ENCODE measurements at places on chromosomes 4 and X.

- no peak for DNase-seq
Measured at GRCh38 chr4:182206916-182207315, 36.3 kb upstream of the TENM3 start.

GRCh38 chr4:88742561-88742960, 44.9 kb upstream of the NAP1L5 start:
- DNase-seq = no peak

GRCh38 chrX:34880656-34881055, 61.9 kb upstream of the FAM47B start:
- DNase-seq = peak; percentile 75

DNA sequence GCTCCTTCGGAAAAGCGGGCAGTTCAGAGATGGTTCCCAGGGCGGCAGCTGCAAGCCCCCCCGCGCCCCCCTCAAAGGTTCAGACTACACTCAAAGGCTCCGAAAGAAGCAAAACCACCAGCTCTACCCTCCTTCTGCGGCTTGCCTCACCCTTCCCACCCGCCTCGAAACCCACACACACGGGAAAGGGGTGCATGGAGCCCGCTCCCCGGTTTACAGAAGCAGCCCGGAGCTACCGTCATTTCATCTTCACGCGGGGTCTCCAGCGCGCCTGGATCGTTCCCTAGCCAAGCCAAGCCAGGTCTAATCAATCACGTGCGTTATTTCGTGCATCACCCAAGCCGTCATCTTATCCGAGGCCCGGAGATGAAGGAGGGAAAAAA, 1.2 kb downstream of the NLGN4X start:
- DNase-seq = peak; percentile 3

DNA sequence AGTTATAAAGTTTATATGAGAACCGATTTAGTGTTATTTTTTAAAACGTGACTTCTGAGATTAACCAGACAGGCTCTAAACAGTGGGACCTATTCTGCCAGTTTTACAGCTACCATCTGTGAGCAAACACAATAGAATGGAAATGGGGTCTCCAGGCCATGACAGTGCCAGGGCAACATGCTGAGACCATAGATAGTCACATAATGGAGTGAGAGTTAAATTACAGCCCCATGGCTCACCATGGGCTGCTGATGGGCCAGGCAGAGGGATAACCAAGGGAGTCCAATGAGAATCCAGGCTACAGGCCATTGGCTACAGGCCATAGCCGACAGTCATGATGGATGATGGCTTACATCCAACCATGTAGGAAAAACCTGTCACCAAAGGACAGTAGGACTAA, 183.5 kb upstream of the NDP start:
- no peak for DNase-seq

GRCh38 chr4:8705161-8706145, 112.9 kb downstream of the CPZ start:
- DNase-seq = no peak

GRCh38 chr4:113699772-113700171, 61.8 kb downstream of the CAMK2D start:
- DNase-seq = no peak

DNA sequence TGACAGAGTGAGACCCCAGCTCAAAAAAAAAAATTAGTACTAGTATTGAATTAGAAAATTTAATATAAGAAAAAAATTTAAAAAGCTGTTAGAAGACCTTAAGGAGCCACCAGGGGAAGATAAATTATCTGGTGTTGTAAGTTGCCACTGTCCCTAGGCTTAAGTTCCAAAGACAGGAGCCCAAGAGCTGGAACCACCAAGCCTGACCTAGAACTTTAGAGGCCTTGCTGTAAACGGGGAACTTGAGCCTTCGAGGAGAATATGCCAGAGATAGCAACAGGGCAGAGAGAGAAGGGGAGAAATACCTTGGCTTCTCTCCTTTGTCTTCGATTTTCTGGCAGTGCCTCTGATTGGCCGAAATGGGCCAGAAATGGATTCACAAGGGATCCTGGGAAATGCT, 8.9 kb downstream of the USP53 start:
- DNase-seq = no peak

DNA sequence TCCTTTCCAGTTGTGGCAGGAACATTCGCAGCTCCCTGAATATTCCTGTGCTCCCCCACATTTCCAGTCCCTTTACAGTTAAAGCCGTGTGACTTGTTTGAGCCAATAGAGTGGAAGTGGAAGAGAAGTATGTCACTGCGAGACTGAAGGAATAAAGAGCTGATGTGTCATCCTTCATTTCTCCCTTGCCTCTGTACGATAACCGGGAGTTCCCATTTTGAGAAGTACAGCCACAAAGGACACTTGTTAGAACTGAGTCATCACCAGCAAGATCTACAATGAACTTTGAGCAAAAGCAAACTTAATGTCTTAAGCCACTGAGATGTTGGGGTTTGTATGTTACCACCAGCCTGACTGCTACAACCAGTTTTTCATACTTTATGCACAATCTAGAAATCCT, 92.3 kb downstream of the SPRY1 start:
- peak; percentile 75 for DNase-seq

DNA sequence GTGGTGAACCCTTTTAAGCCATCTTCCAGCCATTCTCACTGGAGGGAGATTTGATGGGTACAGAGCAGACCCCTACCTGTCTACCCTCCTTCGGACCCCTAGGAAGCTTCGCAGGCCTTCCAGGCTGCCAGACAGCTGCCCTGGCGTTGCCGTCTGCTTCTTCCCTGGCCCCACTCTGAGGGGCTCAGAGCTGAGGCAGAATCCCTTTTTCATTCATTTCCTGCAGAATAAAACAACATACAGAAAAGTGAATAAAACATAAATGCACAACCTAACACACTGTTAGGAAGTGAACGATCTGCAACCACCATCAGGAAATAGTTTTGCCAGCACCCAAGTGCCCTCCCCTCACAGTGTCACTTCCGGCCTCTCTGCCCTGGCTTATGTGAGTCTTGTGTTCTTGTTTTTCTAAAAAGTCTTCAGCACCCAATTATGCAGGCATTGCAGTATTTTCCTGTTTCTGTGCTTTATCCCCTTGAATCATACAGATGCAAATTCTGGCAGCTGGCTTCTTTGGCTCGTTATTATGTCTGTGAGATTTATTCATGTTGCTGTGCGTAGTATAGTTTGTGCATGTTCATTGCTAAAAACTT, 5.6 kb upstream of the ADD1 start:
- DNase-seq = peak; percentile 79

- no peak for DNase-seq
Measured at GRCh38 chr4:174005422-174005821, 278.0 kb downstream of the FBXO8 start.

DNA sequence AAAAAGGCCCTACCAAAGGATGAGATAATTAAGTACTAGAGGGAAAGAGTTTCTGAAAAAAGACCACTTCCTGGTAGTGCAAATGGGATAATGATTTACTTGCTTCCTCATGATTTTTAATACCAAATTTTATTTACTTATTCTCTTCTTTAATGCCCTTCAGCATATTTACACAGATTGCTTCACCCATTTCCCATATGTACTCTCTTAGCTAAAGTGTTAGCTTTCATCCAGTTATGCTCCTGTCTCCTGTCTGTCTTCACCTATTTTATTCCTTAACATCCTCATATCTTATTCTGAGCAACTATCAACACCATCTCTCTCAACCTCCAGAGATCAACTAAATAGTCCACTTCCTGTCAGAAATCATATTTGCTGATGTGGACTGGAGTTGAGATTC, 183.2 kb upstream of the HS3ST1 start:
- no peak for DNase-seq

DNA sequence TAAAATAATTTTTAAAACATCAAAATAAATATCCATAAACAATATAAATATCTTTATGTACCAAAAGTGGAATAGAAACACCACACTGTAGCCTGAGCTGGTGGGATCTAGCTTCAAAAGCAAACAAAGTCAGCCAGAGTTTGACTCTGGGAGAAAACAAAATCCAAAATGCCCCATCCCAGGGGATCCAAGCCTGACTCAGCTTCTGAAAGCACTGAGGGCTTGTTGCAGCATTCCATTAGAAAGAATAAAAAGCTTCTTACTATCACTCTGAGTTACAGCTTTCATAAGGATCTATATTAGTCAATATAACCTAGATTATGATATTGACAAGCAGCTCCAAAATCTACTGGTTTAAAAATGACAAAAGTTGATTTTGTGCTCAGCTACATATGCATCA, 149.7 kb upstream of the ANKRD50 start:
- DNase-seq = peak; percentile 33

DNA sequence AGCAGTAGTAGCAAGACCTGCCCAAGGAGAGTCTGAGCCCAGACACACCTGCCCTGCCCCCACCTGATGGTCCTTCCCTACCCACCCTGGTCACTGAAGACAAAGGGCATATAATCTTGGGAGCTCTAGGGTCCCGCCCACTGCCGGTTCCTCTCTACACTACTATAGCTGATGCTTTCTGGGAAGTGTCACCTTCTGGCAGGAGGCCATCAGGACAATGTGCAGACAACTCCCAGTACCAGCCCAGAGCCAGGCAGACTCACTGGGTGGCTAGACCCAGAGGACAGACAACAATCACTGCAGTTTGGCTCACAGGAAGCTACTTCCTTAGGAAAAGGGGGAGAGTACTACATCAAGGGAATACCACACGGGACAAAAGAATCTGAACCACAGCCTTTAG, 312.7 kb downstream of the SPRY1 start:
- no peak for DNase-seq

GRCh38 chr4:185142564-185142911, 528 bp upstream of the SLC25A4 start:
- no peak for DNase-seq

DNA sequence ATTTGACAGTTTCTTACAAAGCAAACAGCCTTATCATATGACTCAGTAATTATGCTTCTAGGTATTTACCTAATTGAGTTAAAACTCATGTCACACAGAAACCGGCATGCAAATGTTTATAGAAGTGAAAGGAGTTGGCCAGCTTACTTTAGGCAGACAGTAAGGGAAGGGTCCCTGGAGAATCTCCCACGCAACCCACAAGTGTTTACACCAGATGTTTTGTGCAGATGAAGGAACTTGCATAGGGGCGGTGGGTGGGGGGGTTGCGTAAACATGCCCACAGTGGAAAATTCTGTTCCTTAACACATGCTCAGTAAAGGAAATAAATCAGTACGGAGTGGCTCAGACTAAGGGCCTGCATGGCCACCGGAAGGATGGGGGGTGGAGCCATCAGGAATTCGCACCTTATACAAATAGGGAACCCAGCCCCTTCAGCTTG, 330.5 kb upstream of the AADAT start:
- peak; percentile 9 for DNase-seq

- DNase-seq = peak; percentile 6
Measured at GRCh38 chrX:150587585-150588503, 19.4 kb downstream of the MTM1 start.

DNA sequence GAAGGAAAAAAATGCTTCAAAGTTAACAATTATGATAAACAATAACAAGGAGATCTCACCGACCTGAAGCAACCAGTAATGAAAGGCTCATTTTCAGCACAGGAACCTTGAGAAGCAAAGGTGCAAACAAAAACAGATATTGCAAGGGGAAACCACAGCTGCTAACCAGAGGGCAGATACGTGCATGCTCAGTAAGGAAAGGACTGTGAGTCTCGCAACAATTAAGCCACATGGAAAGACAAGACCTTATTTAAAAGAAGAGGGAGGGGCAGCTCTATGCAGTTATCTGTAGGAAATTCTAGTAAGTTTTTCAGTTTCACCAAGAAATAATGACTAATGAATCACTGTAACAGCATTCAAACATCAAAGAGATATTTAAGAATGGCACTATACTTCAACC, 19.3 kb downstream of the LRCH2 start:
- no peak for DNase-seq

DNA sequence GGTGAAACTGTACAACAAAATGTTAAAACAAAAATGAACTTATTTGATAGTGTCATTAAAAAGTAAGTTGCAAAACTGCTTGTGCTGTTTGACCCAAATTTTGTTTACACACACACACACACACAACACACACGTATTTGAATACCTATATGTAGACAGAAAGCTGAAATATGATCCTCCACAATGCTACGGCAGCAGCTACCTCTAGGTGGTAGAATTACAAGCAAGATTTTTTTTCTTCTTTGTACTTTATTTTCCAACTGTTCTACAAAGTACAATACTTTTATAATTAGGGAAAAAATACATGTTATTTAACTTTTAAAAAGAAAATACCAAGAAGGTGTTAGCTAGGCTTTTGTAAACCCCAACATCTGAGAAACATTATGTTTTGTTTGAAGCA, 1.2 kb downstream of the CYTL1 start:
- no peak for DNase-seq

- DNase-seq = no peak
Measured at GRCh38 chrX:50103866-50104566, 96.8 kb downstream of the AKAP4 start.
